Stimulated activated CD4-positive, alpha-beta T cell treated with anti-CD3 and anti-CD28 coated beads, TNF-alpha, amount 100 ng/mL, for 48 hours (primary cell): ENCODE measurements at places on chromosomes 3 and 15.

GRCh38 chr3:46395210-46395661 lies 11.6 kb downstream of the CCR5AS start:
- DNase-seq: no peak

DNA sequence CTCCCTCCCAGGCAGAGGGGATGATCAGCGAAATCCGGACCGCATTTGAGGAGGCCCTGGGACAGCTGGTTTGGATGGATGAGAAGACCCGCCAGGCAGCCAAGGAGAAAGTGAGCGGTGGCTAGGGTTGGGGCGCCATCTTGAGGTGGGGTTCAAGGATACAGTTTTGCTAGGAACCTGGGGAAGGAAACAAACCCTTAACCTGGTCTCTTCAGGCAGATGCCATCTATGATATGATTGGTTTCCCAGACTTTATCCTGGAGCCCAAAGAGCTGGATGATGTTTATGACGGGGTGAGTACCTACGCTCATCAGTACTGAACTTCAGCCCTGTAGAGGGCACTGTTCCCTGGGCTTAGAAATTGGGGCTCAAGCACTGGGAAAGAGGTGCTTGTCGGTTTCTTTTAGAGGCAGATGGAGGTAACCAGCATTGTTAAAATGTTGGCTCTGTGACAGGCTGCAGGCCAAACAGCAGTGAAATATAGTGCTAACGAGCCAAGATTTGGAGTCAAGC lies 9.6 kb upstream of the PSMD2 start:
- peak; percentile 48 for DNase-seq

DNA sequence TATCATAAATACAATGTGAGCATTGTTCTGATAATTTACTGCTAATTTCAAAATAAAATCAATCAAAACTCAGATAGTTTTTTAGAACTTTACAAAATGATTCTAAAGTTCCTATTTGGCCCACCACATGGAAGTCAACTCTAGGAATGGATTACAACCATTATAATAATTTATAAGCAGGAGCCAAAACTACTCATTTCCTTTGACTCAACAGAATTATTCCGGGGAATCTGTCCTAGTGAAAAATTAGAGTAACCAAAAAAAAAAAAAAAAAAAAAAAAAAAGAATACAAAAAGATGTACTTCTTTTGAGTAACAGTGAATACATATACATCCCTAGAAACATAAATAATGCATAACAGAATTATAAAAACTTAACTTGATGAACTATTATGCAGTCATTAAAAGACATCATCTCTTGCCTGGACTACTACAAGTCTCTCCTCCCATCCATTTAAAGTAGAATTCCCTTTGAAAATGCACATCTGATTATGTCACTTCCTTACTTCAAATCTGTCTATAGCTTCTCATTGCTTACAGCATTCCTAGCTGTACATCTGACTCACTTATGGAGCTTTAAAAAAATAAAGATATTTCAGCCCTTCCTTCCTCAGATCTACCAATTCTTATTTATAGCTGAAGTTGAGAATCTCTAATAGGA lies 43.4 kb downstream of the HDGFL3 start:
- no peak for DNase-seq

- no peak for DNase-seq
Observed at GRCh38 chr3:55664387-55664786, 177.3 kb upstream of the WNT5A start.

- DNase-seq: no peak
Observed at GRCh38 chr15:68620721-68621527, 42.1 kb downstream of the CORO2B start.

DNA sequence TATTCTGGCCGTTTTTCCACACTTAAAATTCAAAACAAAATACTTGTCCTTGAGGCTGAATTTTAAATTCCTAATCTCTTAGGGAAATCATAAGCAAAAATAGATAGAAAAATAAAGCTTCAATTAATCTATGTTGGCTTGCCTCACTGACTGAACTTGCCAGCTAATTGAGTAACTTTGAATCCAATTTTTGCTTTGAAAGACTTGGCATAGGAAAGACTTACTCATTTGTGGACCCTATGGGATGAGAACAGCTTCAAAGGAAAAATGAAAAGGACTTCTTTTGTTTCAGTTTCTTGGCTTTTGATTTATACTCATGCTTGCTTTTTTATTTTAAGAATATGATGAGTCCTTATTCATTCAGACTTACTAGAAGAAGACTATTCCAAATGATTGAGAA lies 370.7 kb upstream of the RARB start:
- no peak for DNase-seq

DNA sequence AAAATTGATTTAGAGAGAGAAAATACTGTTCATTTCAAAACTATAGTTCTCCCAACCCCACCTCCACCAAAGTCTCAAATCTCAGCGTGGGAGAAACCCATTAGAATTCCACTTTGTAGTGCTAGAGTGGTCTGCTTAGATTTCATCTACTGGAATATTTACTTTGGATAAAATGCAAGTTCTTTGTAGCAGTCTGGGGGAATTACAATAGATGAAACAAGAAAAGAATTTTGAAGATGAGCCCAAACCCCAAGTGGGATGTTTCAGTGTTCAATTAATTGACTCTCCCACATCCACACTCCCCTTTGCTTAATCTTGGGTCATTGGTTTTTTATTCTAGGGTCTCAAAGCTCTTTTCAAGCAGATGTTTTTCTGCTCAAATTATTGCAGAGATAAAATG lies 97.8 kb downstream of the RPL22L1 start:
- DNase-seq: no peak

DNA sequence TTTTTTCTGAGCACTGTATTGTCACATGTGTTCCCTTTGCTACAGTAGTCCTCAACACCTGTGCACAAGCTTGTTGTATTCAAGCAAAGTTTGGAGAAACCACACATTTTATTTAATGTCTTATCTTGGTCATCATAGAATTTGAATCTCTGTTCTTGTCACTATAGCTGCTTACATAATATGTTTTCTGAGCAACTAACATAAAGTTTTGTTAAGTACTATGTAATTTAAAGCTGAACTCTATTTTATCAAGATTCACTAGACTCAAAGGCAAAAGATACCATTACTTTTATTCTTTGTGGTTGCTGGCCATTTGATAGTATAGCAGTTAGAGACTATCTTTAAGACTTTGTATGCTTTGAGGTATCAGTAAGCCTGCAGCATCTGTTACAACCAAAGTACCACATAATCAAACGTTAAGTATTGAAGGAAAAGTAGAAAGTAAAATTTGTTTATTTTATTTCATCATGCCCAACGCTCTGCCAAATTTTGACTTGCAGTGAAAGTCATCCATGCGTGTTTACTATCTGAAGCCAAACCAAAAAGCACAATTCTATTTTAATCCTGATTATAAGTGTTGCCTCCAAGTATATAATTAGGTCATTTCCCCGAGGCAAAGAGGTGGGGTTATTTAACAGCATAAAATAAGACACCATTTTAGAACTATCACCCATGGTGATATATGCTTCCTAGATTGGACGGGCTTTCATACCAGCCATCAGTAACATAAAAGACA lies 10.3 kb upstream of the ABHD10 start:
- no peak for DNase-seq

DNA sequence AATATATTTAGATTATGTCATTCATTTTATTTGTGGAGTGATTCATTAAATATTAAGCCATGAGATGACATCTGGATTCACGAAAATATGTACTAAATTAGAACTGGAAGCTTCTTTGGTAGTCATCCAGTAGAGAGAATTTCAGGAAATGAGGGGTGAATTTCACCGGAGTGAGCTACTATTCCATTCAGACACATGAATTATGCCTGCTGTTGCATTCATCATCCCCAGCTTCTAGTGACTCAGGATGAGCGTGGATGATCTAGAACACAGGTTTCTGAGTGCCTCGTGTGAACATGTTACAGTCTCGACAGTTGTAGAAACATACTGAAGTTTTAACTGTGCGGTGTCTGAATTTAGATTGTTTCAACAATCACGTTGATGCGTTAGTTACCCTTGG lies 42.9 kb upstream of the GABRG3 start:
- DNase-seq: no peak

DNA sequence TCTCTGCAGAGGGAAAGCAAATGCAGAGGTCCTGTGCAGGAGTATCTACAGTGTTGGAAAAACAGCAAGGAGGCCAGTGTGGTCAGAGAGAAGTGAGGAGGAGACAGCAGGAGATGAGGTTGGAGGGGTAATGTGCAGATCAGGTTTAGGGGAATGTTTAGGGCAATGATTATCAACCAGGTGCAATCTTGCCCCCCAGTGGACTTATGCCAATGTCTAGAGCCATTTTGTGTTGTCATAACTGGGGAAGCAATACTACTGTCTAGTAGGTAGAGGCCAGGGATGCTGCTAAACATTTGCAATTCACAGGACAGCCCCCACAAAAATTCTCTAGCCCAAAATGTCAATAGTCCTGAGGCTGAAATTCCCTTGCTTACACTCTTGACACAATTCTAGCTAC lies 13.1 kb downstream of the CCDC191 start:
- DNase-seq: no peak

DNA sequence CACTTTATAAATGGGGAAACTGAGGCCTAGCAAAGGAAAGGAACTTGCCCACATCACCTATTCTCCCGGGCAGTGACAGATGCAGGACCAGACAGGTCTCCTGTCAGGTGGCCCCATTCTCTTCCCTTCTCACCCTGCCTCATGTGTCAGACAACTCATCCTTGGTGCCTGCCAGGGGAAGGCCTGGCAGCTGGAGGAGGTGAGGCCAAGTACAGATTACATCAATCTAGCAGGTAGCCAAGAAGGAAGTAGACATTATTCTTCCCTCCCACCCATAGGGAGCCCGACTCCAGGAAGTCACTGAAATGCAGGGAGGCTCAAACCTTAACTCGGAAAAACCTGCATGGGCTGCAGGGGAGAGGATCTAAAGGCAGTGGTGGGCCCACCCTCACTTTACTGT lies 39.6 kb downstream of the DAPK2 start:
- DNase-seq: no peak

DNA sequence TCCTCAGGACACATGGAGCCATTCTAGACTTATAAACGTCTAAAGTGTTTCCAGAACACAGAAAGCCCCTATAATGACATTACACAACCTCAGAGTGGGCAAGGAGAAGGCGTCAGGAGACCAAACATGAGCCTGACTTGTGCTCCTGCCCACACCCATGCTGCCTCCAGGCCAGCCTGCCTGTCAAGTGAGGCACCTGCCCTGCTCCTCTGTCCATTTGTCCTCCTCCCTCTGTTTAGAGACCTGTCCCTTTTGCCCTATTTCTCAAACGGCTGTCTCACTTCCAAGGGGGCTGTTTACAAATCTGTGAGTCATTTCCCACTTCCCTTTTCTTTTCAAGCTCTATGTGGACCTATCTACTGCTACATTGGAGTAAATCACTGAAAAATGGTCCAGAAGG lies 21.0 kb downstream of the ZDHHC3 start:
- no peak for DNase-seq

- no peak for DNase-seq
Observed at GRCh38 chr3:56131974-56132590, 336.2 kb downstream of the ERC2 start.

- no peak for DNase-seq
Observed at GRCh38 chr15:77617476-77618230, 15.1 kb downstream of the LINGO1 start.

- no peak for DNase-seq
Observed at GRCh38 chr15:35757361-35757760, 211.4 kb upstream of the DPH6 start.

GRCh38 chr3:15055019-15055557 lies 10.0 kb downstream of the MRPS25 start:
- peak; percentile 53 for DNase-seq

GRCh38 chr3:150681057-150681456 lies 22.7 kb downstream of the ERICH6 start:
- no peak for DNase-seq

DNA sequence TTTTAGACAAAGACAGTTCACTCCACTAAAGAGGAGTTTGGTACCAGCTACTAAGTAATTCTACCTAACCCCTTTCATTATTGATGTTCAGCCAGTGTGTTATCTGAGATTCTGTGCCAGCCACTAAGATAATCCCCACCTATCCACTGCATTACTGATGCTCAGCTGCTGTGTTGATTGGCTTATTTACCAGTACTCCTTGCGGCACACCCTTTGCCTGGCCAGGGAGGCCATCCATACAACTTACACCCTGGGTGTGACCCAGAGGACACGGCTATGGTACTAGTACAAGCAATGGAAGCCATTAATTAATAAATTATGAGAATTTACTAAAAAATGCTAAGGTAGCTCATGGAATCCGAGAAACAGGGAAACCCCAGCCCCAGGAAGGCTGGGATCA lies 290.7 kb upstream of the CTNNB1 start:
- DNase-seq: no peak

GRCh38 chr15:80414546-80415357 lies 10.6 kb downstream of the ARNT2 start:
- DNase-seq: no peak

DNA sequence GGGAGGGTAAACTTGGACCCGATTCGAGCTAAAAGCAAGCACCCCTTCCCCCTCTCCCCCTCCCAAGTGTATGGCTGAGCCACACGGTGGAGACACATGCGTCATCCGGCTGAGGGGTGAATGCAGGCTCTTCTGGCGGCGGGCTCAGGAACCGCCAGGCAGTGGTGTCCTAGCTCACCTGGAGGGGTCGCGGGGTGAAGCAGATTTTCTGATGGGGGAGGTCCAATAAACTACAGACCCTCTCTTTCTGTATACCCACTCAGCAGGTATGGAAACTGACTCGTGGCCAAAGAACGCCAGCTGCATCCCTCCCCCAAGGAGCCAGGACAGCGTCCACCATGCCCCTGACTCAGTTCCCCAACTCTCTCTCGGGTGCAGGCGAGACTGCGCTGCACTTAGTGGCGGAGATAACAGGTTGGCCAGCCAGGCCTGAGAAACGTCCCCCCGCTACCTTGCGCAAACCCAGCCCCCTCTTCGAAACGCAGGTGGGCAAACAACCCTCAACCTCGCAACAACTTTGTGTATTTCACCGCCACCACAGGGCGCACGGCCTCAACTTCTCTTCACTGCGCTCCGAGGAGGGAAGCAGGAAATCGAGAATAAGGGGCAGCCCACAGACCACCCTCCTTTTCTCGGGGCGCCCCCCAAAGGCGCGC lies 1.3 kb downstream of the MAGI1 start:
- no peak for DNase-seq

DNA sequence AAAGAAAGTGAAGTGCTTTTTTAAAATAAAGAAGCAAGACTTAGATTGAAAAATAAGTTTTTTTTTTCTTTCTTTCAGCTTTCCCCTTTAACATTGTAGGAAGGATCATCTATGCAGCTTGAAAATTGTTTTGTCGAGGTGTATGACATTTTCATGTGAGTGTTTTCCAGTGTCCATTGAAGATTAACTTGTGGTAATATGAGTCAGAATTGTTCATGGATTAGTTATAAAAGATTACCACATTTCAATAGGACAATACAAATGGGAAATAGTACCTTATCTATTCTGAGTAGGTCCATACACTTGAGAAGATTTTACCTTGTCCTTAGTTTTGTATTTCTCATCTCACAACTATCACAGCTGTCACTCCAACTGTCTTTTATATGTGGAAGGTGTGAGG lies 1234.7 kb downstream of the NSUN3 start:
- no peak for DNase-seq

DNA sequence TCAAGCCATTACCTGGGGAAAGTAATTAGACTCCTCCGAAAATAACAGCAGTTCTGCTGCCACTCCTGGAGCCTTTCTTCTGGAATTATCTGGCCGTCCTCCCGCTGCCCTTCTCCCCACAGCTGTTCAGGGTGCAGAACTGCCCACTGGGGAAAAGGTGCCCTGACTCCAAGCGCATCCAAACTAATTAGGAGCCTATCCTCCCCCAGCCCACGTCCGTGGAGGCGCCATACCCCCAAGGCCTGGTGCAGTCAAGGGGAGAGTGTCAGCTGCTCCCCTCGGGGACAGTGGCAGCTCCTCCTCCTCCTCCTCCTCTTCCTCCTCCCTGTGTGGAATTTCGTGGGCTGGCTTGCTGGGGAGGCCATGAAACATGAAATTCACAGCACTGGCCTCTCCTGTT lies 177.2 kb downstream of the XXYLT1 start:
- no peak for DNase-seq
